Activated CD8-positive, alpha-beta T cell treated with anti-CD3 and anti-CD28 coated beads, Interleukin-2, amount 10 ng/mL, durations not matched to agents 7 days and 5 days (primary cell): ENCODE measurements at places on chromosomes 6 and 20. TPM values are rescaled to one million over a fixed set of nuclear protein-coding genes. Genes with fewer than 3 reads are reported as not detected.

DNA sequence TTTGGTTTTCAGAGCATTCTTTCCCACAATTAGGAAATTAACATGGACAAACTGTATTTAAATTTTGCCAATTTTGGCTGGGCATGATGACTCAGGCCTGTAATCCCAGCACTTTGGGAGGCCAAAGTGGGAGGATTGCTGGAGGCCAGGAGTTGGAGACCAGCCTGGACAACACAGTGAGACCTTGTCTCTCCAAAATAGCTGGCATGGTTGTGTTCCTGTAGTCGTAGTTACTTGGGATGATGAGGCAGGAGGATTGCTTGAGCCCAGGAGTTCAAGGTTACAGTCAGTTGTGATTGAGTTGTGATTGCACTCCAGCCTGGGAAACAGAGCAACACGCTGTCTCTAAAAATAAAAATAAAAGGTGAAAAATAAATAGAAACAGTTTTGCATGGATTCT, 15.0 kb downstream of the PANK2 start:
- no peak for DNase-seq

DNA sequence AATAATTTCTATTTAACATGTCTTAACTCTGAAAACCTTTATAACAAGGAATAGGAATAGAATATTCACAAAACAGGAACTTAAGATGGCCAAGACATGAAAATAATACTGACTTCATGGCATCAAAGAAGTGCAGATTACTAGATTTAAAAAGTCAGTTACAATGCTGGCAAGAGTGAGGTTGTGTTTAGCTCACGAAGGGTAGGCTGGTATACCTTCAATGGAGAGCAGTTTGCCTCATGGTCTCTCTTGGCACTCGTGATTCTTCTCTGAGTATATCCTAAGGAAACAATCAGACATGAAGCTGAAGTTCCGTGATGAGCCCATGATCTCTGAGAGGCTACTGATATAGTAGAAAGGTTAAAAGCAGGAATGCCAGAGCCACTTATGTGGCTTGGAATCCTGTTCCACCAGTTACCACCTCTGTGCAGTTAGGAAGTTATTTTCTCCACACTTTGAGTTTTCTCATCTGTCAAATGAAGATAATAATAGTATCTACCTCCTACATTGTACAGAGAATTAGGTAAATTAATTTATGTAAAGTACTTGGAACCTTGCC, 7.2 kb downstream of the NCOA7 start:
- DNase-seq = no peak

- no peak for DNase-seq
These were observed 150.8 kb upstream of the FAM83B start for GRCh38 chr6:54695815-54696214.

DNA sequence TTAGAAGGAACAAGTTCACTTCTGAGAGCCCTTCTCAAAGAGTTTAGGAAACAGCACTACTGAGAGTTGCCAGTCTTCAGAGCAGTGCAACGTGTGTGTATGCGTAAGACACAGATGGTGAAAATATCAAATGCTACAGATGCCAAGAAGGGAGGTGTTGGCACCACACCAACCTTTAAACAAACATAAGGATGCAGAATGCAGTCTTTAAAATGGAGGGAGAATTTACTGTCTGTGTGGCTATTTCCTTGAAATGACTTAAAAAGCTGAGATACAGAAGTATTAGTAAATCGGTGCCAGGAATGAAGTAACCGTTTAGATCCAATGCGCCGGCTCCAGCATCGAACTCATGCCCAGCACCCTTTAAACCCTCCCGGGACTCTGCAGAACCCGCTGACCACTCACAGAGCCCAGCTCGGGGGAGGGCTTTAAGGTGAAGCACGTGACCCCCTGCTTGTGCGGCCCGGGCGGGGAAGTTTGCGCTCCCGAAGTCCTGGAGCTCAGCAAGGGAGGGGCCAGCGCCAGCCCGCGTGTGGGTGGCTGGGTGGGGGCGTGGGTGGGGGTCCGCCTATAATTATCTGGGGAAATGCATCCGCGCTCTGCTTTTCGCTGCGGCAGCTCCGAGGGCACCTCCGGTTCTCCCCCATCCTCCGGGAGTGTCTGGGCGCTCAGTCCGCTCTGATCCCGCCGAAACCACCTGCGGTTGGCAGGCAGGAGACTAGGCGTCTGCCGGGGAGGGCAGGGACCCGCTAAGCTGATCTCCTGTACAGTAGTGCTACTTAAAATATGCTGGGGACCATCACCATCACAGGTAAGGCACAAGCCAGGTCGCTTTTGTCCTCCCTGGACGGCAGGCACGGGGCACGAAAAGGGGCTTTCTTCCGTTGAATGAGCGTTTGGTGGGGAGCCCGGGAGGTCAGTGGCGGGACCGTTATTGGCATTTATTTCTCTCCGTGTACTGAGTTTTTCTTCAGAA, 66.0 kb downstream of the ZBTB2 start:
- DNase-seq = peak; percentile 25

- DNase-seq = no peak
These were observed 2.9 kb downstream of the CHRNA4 start for GRCh38 chr20:63357921-63358905.

DNA sequence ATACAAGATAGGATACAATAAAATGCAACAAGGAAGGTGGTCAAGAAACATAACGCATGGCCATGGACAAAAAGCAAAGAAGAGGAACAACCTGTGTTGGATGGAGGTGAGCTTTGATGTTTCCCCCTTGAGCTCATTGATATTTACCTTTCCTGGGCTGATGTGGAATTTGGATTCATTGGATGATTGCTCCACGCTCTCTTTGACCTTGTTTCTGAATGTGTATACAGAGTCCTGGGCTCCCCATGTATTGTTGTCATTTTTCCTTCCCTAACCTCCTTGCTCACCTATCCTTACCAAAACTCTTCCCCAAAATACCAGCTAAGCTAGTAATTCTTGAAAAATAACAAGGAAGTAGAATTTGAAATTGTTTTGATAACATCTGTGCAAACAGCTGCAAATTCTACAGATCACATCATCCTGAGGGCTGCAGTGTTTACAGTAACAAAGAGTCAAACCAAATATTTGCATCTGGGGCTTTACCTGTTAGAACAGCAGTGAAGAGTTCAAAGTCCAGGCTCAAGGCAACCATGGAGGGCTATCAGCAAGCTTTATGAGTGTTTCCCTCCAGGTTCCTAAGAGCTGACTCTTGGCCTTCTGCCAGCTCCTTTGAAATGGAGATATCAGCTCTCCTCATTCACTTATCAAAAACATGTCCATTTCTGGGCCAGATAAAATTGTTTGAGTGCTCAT, 214.3 kb upstream of the MARCKS start:
- DNase-seq = no peak

DNA sequence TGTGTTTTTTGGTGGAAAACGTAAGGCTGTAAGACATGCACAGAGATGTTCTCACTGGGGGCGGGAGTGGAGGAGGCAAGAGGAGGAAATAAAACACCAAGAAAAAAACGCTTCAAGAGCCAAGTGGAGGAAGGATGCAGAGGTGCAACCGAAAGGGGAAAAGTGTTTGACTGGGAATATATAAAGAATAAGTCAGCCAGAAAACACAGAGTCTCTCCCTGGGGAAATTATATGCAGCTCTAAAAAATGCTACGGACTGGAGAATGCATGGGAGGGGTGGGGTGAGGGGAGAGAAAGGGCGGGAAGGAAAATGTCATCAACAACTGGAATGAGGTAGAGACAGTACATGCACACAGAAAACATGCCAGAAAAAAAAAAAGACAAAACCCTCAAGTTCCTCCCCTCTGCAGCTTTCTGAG, 133.5 kb downstream of the SCML4 start:
- DNase-seq = no peak

GRCh38 chr6:156126535-156126934, 650.6 kb upstream of the ARID1B start:
- no peak for DNase-seq

DNA sequence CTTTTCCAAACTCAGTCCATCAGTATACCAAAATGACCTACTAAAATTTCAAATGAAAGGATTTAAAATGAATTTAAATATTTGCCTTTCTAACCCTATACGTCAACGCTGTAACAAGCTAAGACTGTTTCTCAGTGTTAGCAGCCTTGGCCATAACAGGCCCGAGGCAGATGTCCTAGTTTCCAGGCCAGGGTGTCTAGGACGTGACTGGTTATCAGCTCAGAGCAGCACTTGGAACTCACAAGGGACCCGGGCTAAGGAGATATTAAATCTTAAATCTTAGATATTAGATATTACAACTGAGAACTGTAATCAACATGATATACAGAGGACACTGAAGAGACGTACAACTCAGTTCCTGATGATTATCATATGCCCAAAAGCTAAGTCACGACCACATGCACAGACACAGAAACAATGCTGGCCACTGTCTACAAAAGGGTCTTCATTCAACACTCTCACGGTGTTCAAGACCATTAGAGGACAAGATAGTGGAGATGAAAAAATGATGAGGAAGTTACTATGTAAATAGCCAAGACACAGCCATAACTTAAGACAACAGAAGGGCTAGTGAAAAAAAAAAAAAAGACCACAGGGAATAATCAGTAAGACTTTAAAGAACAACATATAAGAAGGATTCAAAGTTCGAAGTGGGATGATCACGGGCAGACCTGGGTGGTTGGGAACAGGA, at the start of gene CLDN20:
TSS of gene CLDN20 (plus strand) at position 641 of the 691 bp plus-strand sequence. CDS start 11,707 bp downstream, outside the sequence.
- no peak for DNase-seq

The NTSR1 gene
- 0.21 TPM for total RNA-seq

The PRRT1 gene
- 0.45 TPM for total RNA-seq

The VIP gene
- total RNA-seq = not detected

The PAK5 gene
- total RNA-seq = not detected

The DYNLT2 gene
- 2.1 TPM for total RNA-seq

The BNIP5 gene
- not detected for total RNA-seq
